ENCODE measurements at places on chromosomes 16 and 17. TPM values are rescaled to one million over a fixed set of nuclear protein-coding genes. Genes with fewer than 3 reads are reported as not detected.

CCL1 gene
- total RNA-seq, result not detected

MXRA7 gene
- total RNA-seq, result 114 TPM

HOXB8 gene
- total RNA-seq, result 3.6 TPM

KRTAP9-2 gene
- total RNA-seq, result not detected

SULT1A2 gene
- not detected for total RNA-seq

TMC5 gene
- not detected for total RNA-seq

KIF18B gene
- total RNA-seq, result 4.3 TPM

XYLT1 gene
- 0.30 TPM for total RNA-seq

RPA1 gene
- 30.5 TPM for total RNA-seq

TBC1D3 gene
- total RNA-seq, result not detected

NT5M gene
- 2.1 TPM for total RNA-seq

CAMTA2 gene
- 3.2 TPM for total RNA-seq

CSH1 gene
- not detected for total RNA-seq

SMCR8 gene
- total RNA-seq, result 12.3 TPM

TNFRSF17 gene
- total RNA-seq, result not detected

SLC35G6 gene
- not detected for total RNA-seq

HCRT gene
- total RNA-seq, result not detected

CCL11 gene
- total RNA-seq, result not detected

HOXB5 gene
- total RNA-seq, result under 0.01 TPM

DVL2 gene
- total RNA-seq, result 36.1 TPM

HSD3B7 gene
- 2.3 TPM for total RNA-seq

CCL8 gene
- not detected for total RNA-seq

TNFAIP1 gene
- 36.6 TPM for total RNA-seq

TP53TG3C gene
- total RNA-seq, result not detected

MYH13 gene
- not detected for total RNA-seq

PLD6 gene
- total RNA-seq, result 2.9 TPM

RAC3 gene
- total RNA-seq, result 40.0 TPM

HAGHL gene
- 3.6 TPM for total RNA-seq

All from epithelial cell of umbilical artery (primary cell).